ENCODE measurements at places on chromosomes 2 and 18.

DNA sequence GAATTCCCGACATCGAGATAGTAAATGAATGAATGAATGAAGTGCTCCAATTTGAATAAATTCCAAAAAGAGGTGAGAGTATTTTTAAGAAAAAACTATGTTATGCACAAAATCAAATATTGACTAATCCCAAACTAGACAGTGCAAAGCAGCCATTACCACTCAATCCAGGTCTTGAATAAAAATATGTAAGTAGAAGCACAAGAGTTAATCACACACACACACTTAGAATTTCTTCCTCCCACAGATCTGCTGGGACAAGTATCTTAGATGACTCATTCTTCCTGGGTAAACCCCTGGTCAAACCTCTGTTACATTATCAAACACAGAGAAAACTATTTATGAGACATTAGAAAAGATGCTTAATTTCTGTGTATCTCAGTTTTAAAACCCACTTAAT is 102.0 kb downstream of the PLA2R1 start:
- no peak for DNase-seq

- no peak for DNase-seq
Observed at GRCh38 chr2:161983866-161984265, 90.1 kb downstream of the DPP4 start.

- no peak for DNase-seq
Observed at GRCh38 chr18:60982329-60982695, 350.9 kb upstream of the CDH20 start.

DNA sequence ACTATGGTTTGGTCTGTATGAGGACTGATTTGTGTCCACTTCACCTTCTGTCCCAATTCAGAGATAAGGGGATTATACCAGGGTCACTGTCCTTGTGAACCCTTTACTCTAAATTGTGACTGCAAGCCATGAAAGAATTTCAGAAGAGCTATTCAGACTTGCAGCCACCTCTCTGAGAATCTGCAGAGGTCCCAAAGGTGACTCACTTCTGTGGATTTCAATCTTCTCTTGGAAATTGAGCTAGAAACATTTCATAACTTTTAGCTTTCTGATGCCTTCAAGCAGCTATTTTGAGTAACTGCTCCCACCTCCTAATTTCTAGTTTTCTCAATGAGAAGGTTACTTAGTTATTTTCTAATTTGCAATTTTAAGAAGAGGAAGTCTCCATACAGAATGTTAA is 1242.4 kb upstream of the ACVR2A start:
- DNase-seq = no peak

DNA sequence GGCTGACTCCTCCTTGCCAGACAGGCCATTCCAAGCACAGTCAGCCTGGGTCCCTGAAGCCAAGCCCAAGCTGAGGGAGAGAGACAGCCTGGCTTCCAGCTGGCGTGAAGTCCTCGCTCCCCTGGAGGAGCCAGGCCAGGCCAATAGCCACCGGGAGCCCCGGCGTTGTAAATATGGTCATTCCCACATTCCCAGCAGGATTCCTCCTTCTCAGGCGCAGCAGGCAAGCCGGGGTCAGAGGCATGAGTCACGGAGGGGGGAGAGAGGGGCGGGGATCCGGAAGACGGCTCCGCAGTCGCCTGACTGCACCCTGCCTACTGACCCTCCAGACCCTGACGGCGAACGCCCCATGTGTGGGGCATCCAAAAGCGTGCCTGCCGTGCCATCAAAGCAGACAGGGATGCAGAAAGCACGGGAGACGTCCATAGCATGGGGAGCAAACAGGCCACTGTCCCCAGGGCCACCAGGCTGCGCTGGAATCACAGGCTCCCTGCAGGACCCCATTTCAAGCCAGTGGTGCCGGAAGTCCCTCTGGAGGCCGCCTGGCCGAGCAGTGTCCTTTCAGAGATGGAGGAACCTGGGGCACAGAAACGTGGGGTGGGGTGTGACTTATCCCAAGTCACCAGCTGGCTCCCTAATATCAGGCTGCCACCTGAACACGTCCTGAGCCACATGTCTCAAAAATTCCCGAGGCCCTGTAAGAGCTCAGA is 48.2 kb downstream of the TWIST2 start:
- DNase-seq = no peak

GRCh38 chr18:574149-574860 is 5.9 kb upstream of the CETN1 start:
- no peak for DNase-seq

DNA sequence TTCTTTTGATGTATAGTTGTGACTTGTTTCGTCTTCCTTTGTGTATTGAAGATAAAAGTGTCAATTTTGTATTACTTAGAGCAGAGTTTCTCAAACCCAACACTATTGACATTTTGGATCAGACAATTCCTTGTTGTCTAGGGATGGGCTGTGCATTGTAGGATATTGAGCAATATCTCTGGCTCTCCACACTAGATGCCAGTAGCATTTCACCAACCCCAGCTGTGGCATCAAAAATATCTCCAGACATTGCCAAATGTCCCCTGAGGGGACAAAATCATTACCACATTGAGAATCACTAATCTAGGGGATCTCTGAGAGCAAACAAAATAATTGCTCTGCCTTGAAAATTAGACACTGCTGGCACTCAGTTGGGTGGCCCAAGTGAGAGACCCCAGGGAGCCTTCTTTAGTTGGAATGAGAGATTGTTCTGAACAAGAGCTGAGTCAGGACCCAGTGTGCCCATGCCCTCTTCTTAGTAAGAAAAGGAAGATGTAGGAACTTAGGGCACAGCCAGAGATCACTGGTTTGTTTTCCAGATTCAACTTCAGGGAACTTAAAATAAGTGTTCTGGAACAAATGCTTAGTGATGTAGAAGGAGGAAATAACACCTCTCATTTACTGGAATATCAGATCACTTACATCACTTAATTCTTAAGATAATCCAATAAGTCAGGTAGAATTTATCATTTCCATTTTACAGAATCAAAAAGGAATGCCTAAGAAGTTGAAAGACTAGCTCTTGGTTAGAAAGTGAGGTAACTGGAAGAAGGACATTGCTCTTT is 466.6 kb upstream of the TNP1 start:
- DNase-seq = no peak

GRCh38 chr2:220215785-220216184 is 588.4 kb downstream of the SLC4A3 start:
- DNase-seq = no peak

GRCh38 chr18:6203791-6204190 is 210.9 kb downstream of the L3MBTL4 start:
- no peak for DNase-seq

- no peak for DNase-seq
Observed at GRCh38 chr2:74584088-74584645, 29.6 kb downstream of the DOK1 start.

- no peak for DNase-seq
Observed at GRCh38 chr18:45275367-45276113, 339.7 kb upstream of the SLC14A2 start.

DNA sequence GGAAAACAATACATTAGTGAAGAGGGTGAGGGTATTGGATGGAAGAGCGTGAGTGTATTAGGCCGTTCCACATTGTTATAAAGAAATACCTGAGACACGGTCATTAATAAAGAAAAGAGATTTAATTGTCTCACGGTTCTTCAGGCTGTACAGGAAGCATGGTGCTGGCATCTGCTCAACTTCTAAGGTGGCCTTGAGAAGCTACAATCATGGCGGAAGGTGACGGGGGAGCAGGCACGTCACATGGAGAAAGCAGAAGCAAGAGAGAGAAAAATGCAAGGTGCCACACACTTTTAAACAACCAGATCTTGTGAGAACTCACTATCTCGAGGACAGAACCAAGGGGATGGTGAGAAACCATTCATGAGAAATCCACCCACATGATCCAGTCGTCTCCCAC is 18.2 kb downstream of the HPCAL1 start:
- no peak for DNase-seq

GRCh38 chr2:225761396-225761795 is 361.9 kb downstream of the NYAP2 start:
- DNase-seq = no peak

DNA sequence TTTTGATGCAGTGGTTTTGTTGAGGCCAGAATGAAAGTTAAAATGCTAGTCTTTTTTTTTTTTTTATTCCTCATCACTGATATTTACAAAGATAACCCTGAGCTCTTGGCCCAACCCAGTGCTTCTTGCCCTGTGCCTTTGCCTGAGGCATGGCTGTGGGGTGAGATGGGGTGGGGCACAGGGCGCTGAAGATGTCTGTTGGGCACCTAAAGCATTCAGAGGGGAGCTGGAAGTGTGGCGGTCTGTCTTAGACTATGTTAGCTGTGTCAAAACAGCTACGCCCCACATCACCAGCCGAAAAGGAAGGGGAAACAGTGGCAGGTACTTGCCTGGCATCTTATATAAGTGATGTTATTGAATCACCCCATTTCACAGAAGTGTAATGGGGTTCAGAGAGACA is 20.7 kb downstream of the TOGARAM2 start:
- no peak for DNase-seq

- DNase-seq = no peak
Observed at GRCh38 chr2:17752892-17753802, 463 bp downstream of the SMC6 start.

Measured in Panc1 (cell line).